ENCODE measurements at places on chromosomes 12 and 14. TPM values are rescaled to one million over a fixed set of nuclear protein-coding genes. Genes with fewer than 3 reads are reported as not detected.

Gene KRT80
- 58.1 TPM for total RNA-seq

Gene CCND2
- total RNA-seq = not detected

Gene KLRC1
- not detected for total RNA-seq

Gene RHEBL1
- 5.4 TPM for total RNA-seq

Gene CAPS2
- total RNA-seq = 2.2 TPM

Gene TAC3
- not detected for total RNA-seq

Gene RPL36AL
- 497 TPM for total RNA-seq

Measured in A549 treated with CORT108297 at 1 μM for 4 hours (cell line).